ENCODE measurements at places on chromosomes 2 and 18.

DNA sequence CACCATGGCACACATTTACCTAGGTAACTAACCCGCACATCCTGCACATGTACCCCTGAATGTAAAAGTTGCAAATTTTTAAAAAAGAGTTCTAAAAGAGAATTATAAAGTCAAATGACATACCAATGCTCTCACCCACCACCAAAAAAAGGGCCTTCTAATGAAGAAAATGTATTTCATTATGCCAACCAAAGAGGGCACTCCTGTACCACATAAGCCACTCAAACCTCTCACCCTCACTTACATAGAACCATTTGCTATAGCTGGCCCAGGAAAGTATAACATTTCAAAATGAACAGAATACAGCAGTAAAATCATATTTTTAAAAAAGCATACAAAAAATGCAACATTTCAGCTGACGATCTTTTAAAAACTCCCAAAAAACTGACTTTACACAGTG, 241.5 kb upstream of the PKDCC start:
- no peak for DNase-seq

DNA sequence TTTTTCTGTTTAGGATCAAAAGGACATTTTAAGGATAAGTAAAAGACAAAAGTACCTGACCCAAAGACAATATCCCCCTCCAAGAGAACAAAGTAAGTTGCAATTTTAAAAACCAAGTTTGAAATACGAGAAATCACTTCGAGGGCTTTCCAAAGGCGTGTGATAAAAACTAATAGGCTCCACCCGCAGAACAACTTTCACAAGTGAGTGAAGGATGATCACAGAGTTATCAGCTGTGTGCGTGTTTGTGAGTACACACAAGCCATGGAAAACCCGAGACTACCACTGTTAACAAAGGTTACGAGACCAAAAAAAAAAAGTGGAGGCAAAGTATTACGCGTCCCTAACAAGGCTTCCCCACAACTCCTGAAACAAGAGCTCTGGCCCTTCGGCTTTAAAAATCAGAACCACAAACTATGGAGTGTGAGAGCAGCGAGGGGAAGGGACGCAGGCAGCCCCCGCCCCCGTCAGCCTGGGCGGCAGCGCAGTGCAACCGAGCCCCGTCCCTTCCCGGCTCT, 719 bp downstream of the SMAD2 start:
- DNase-seq = no peak

- DNase-seq = no peak
Observed at GRCh38 chr18:56175330-56176001, 462.9 kb downstream of the TXNL1 start.

GRCh38 chr2:237786936-237787335, 11.6 kb upstream of the RBM44 start:
- no peak for DNase-seq

DNA sequence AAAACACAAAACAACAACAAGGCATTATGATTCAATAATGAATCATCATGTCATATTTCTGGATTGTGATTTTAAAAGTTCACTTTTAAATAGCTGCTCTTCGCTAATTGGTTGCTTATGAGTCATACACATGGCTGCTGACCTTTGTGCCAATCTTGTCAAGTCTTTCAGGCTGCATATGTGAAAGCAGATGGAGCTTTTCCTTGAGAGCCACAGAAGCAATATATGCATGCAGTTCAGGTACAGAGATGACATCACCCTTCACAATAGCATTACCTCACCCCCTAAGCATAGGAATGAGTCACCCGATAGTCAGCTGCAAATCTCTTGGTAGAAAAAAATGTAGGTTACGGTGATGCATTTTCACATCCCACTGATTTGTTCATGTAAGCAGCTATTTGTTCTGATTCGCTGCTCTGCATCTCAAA, 27.2 kb downstream of the EIF2AK3 start:
- peak; percentile 74 for DNase-seq

DNA sequence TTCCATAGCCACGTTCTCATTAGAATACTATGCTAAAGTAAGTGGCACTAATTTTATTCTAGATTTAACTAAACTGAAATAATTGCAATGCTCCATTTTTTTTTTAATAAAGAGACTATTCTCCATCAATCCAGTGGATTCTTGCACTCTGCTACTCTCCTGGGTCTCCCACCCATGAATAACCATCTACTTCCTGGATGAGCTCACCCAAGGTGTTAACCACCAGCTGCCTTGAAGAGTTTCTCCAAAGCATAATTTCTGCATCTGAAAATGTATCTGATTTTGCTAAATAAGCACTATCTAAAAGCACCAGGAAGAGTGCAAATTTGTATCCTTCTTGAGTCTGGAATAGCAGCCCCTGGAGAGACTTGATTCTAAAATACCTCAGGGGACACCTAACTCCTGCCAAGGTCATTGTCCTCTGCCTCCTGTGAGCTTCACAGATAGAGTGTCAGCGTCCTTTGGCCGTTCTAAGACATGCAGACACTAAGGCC, 41.6 kb upstream of the SH3BP4 start:
- DNase-seq = no peak

DNA sequence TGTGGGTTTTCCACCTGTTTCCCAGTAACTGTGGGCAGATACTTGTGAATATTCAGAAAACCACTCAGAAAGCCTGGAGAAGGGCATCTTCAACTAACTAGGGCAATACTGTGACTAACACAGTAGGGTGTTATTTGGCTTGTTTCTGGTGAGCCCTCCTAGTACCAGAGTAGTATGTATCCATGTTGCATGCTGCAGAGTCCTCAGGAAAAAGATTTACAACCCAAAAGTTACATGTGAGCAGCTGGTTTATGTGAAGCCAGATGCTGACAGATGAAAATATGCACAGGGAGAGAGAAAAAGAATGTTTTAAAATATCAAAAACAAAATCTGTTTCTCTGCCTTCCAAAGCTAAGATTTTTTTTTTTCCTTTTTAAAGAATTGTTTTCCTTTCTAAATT, 333.2 kb upstream of the UBE2E3 start:
- DNase-seq = no peak

DNA sequence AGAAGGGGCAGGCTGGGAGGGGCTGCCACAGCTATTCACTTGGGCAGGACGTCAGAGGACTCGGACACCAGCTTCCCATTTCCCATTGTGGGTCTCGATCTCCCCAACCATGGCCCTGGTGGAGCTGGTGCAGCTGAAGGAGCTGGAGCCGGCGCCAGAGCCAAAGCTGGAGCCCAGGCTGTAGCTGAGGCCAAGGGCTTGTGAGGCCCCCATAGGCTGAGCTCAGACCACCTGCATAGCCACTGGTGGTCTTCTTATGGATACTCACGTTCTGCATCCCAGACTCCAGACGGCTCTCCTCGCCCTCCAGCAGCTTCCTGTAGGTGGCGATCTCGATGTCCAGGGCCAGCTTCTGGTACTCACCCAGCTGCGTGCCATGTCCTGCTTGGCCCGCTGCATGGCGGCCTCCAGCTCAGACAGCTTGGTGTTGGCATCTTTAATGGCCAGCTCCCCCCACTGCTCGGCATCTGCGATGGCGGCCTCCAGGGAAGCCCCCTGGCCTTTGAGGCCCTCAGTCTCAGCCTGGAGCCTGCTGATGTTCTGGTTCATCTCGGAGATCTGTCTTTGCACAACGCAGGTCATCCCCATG, 6.0 kb upstream of the CDK5R2 start:
- DNase-seq = peak; percentile 34

DNA sequence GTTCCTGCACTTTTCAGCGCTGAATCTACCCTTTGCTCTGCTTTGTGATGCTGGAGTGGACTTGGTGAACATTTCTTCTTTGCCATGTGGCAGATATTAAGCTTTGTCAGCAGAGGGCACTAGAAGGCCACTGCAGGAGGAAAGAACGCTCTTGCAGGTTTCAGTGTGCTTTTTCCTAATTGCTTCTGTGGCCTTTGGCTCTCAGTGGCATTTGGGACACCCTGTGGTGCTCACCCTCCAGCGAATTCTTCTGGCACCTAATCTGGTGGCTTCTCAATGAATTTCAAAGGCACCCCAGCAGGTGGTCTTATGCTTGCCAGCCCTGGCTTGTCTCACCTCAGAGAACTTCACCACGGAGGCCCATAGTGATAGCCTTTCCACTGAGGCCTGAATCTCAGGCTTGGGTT, 146.7 kb downstream of the MYO3B start:
- DNase-seq = peak; percentile 70

- no peak for DNase-seq
Observed at GRCh38 chr18:8703092-8703709, 2.2 kb upstream of the MTCL1 start.

- peak; percentile 10 for DNase-seq
Observed at GRCh38 chr2:204706939-204707338, 161.7 kb downstream of the PARD3B start.

Data from iPS-NIHi11 (cell line).